ENCODE measurements at places on chromosomes 4 and X.

DNA sequence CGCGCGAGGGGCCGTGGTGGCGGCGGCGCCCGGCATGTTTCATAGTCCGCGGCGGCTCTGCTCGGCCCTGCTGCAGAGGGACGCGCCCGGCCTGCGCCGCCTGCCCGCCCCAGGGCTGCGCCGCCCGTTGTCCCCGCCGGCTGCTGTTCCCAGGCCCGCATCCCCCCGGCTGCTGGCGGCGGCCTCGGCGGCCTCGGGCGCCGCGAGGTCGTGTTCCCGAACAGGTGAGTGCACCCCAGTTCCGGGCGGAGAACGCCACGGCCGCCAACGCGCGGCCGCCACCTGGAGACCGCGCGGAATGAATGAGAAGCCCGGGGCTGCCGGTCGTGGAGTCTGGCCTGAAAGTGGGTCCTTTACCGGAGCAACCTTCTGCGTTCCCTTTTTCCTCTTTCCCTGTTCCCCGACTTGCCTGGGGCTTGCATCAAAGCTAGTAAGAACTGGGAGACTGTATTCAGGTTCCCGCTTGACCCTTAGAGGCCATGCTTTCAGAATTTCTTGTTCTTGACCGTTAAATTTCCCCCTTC lies 429 bp downstream of the NOCT start:
- no peak for DNase-seq

- DNase-seq: no peak
Measured at GRCh38 chrX:107934262-107934661, 47.9 kb downstream of the TEX13B start.

GRCh38 chr4:157514711-157515110 lies 294.2 kb downstream of the GRIA2 start:
- no peak for DNase-seq

- DNase-seq: peak; percentile 24
Measured at GRCh38 chr4:36133658-36134057, 110.7 kb downstream of the ARAP2 start.

DNA sequence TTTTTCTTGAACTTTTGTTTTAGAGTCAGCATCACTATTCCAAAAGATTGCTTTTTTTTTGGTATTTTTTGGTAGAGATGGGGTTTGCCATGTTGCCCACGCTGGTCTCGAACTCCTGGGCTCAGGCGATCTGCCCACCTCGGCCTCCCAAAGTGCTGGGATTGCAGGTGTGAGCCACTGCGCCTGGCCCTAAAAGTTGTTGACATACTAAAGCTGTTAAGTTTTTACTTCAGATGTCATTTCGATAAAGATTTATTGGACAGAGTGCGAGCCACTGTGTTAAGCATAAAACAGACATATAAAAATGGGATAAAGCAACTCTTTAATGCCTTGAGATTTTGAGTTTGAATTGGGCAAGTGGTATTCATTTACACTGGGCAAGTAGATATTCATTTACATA lies 28.3 kb downstream of the USO1 start:
- DNase-seq: no peak

DNA sequence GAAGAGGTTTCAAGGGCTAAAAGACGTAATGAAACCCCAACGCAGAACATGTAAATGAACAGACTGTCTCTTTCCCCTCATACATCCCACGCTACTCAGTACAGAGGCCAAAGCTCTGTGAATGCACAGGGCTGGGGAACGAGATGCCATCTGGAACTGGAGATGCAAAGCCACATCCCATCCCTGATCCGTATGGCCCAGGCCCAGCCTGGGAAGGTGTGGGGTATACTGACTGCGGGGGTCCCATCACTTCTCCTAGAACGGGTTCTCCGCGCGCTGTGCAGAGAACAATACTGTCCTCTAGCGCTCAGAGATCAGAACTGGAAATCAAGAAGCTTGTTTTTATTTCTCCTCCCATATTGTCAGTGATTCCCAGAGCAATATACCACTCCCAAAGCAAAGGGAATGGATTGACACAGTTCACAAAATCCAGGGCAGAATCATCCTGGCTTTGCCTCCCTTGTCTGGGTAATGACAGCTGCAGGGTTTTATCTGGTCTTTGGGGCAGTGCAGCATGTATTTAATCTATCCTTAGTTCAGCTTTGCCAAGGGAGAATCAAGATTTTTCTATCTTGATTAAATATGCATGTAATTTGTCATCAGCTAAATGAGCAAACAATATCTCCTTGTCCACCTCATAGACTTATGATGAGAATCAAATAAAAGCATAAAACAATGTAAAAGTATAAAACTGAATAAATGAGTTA lies 47.3 kb upstream of the TLR3 start:
- DNase-seq: peak; percentile 61

DNA sequence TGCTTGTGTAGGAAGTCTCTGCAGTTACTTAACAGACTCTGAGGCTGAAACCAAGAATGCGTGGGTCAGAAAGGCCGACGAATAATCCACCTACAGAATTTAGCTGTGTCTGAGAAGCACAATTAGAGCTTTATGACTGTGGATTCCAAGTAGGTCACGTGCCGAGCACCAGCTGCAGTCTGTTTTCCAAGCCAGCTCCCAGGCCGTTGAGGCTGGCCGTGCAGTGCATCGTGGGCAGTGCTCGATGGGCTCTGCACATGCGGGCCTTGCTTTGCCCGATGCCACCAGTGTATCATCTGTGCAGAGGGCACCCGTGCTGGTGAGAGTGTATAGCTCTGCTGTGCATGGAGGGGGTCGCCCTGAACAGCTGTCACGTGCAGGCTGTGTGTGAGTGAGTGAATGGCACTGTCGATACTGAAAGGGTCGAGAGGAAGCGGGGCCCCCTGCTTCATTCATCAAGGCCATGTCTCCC lies 67.5 kb upstream of the CLDN34 start:
- DNase-seq: peak; percentile 82

DNA sequence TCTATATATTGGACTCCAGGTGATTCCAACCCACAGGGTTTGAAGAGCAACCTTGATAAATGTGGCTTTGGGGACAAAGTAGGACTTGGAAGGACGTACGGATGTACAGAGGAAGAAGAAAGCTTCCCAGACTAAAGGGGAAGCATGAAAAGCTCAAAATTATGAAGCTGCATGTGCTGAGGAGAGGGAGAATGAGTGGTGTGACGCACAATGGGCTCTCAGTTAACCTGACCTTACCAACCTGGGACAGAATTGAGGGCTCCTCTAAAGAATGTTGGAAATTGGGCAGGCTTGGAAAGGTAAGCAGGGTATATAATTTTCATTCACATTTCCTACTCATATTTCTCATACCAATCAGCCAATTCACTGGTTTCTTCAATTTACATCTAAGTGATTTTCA lies 10.5 kb upstream of the TIGD2 start:
- DNase-seq: no peak

GRCh38 chr4:33357121-33357520 lies 2637.0 kb downstream of the PCDH7 start:
- no peak for DNase-seq
